Activated CD8-positive, alpha-beta T cell treated with anti-CD3 and anti-CD28 coated beads for 36 hours (primary cell): ENCODE measurements at places on chromosomes 7 and 10. TPM values are rescaled to one million over a fixed set of nuclear protein-coding genes. Genes with fewer than 3 reads are reported as not detected.

FRAT2 gene
- 5.6 TPM for total RNA-seq

- DNase-seq: no peak
Observed at GRCh38 chr7:105776068-105776790, 100.2 kb downstream of the ATXN7L1 start.

GRCh38 chr7:83791737-83792136, 142.8 kb upstream of the SEMA3E start:
- DNase-seq: no peak

TMEM213 gene
- total RNA-seq: not detected

DNA sequence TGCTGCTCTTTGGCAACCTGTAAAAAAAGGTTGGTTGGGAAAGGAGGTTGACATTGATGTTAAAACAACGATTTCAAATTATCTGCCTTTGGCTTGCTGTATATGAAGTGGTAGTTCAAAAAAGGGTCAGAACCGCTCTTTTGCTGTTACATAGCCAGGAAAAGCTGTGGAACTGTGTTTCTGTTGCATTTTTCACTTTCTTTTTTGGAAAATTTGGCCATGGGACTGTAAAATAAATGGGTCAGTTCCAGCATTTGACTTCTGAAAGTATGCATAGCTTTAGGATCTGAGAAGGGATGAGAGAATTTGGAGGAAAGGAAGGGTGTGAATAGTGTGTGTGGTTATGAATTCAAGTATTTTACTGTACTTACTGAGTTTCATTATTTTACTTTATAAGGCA, 7.3 kb downstream of the AUTS2 start:
- DNase-seq: no peak

GRCh38 chr10:46033602-46034011, 3.2 kb upstream of the NCOA4 start:
- no peak for DNase-seq

DNA sequence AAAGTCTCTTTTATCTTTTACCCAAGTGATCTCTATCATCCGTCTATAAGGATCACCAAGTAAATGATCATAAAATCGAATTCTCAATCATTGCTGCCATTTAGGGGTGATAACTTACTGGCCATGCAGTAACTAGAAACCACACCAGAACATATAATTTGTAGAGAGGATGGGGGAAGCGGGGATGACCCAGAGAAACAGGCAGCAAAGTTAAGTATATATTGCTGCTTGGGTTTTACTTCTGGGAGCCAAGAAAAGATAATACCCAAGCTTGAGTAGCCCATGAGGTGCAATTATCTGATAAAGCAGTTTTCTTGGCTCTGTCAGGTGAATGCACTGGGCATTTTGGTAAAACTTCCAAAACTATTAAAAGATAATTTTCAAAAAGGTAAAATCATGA, 18.9 kb downstream of the EXOC6 start:
- no peak for DNase-seq
